ENCODE measurements at places on chromosomes 13 and 19.
A peak's percentile ranks its signal among the peaks of the same experiment; 100 is the strongest.

DNA sequence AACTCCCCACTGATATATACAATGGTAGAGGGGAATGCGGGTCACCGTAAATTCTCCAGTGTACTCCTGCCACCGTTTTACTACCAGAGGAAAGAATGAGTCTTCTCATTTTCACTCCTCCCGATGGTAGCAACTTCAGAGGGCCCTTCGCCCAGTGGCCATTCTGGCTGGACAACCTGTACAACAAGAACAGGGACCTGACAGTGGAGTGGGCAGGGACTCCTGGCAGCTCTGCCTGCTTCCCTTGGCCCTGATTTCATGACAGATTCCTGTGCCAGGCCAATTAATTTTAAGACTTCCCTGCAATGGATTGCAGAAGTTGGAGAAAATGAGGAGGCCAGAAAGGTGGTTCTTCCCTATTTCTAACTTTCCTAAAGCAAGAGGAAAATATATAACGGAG is 148.9 kb downstream of the GPC6 start:
- DNase-seq: no peak

GRCh38 chr19:58033741-58034476 is at the start of gene ZSCAN1:
Gene ZSCAN1, plus strand, starts transcription at chr19:58034025. Its CDS starts 3,812 bp downstream, at chr19:58037837.
- DNase-seq: no peak

DNA sequence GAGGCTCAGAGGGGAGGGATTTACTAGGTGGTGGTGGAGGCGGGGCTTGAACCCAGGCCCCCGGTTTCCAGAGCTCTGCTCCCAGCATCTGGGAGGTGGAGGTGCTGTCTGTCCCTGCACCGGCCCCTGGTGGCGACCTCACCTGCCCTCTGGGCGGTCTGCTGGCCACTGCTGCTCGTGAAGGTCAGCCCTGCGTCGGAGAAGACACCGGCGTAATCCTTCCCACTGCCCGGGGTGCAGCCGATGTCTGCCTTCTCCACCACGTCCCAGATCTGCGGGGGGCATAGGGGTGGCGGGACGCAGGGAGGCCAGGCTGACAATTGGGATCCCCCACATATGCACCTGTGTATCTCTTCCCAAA is 12.8 kb downstream of the C3 start:
- DNase-seq: no peak

- no peak for DNase-seq
These were observed 56.1 kb downstream of the DOCK9 start for GRCh38 chr13:98921786-98922185.

DNA sequence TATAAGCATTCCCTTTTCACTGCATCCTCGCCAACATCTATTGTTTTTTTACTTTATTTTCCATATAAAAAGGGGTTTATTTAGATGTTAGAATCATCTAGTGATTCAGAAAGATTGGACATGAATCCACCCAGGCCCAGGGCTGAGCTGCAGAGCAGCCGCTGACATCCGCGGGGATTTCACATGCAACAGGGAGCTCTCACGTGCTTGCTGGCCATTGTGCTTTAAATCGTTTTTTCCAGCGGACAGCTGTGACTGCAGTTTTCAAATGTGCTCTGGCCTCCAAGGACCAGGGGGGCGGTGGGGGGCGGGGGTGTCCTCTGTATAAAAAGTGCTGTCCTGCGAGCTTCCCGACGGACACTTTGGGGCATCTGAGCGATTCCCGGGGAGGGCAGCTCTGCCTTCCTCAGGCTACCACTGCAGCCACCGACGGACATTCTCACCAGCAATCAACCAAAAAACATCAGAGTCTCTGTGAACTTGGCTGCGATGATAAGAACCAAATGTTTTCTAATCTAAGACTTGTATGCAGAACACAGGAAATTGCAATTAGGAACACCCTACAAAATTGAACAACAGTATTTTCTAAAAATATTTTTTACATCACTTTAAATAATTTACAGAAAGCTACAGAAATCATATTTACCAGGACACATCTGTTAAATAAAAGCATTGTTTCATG is 12.6 kb downstream of the RB1 start:
- DNase-seq: no peak

DNA sequence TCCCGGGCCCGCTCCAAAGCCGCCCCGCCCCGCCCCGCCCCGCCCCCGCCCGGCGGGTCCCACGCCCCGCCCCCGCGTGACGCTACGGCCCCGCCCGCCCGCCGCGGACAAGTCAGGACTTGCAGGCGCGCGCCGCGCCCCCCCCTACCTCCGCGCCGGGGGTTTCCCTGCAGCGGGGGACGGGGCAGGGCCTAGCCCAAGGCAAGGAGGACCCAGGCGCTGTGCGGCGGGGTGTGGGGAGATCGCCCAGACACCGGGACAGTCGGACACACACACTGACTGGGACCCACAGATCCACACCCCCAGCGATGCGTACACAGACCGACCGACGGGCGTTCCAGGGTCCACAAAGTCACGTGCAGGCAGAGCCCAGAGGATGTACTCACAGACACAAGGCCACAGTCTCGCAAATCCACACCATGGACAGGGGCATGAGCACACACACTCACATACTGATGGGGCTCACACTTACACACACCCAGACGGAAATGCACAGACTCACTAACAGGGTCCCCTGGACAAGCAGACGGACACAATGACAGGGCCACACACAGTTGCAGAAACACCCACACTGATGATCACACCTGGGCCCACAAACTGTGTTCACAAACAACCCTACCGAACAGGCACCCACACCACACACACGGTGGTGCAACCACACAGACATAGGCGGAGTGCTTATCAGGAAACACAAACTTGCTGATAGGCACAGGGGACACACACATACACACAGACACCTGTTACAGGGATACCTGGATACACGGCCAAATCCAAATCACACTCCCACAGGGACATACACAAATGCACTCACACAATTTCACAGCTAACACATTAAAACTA is 436 bp upstream of the BBC3 start:
- DNase-seq: peak; percentile 88

DNA sequence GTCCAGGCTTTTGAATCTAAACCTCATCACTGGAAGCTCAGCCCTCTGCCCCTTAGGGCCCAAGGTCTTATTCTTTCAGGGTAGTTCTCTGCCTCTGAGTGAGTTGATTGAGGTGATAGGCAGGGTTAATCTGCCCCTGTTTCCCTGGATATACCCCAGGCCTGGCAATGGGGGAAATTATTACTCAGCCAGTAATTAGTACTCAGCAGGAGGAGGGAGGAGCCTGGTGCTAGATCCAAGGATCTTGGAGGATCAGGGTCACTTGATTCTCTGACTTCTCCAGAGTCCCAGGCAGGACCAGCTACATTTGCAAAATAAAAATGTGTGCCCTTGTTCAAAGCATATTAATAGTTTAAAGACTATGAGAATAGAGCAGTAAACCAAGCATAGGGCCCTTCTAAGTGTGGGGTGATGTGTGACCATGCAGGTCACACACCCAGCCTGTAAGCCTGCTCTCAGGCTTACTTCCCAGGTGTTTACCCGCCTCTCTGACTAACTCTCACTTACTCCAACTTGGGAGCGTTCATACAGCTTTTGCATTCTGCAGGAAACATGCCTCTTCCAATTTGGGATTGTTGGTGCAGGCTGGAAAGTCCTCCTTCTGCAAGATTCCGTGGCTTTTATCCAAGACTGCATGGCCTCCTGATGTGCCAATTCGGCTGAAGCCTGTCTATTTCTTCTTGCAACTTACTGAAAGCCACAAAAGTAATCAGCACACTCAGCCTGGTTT is 7.9 kb upstream of the STK24 start:
- DNase-seq: no peak

- no peak for DNase-seq
These were observed 124.5 kb upstream of the ZNF507 start for GRCh38 chr19:32220951-32221350.

GRCh38 chr13:98751367-98751782 is 1.1 kb downstream of the SLC15A1 start:
- no peak for DNase-seq

DNA sequence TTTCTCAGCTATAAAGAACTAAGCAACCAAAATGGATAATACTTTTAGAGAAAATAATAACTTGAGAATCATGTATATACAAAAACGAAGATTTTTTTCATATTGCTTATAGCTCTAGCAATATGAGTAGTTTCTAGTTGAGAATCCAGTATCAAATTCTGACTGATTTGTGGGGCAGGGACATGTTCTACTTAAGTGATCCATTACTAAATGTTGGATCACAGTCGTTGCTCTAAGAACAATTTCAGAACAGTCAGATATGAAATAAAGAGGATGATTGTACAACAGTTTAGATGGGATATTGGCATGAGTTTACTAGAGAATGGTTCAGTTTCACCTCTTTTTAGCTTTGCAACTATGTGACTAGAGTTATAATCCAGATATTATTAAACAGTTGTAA is 39.9 kb downstream of the SOX21 start:
- no peak for DNase-seq

DNA sequence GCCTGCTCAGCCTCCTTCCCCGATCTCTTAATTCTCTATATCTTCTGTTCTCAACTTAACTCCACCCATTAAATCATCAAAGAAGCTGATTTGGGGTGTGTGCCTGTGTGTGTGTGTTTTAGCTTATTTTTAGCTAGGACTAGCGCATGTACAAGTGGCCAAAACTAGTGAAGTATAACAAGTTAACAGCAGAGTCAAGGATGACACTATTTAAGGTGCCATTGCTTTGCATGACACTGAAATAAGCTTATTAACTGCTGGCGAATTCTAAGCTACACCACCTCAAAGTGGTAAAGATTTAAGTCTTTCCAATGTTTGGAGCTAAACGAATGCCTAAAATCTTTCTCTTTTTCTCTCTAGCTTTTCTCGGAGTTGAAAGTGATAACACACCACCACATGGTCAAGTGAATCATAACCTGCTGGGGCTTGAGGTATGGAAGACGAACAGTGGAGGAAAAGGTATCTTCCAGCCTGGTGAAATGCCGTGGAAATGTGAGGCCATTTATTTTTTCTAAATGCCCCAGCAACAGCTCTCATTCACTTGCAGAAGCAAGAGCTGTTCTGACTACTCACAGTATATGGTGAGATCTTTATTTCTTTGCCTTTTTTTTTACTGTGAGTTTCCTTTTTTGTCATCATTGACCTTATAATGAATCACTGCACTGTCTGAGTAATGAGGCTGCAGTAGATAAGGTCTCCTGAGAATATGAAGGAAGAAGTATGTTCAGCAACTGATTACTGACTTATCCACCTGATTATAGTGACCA is 570.3 kb downstream of the PCDH9 start:
- DNase-seq: no peak
